ENCODE measurements at places on chromosomes 7 and 10.
A peak's percentile ranks its signal among the peaks of the same experiment; 100 is the strongest.

- no peak for DNase-seq
Measured at GRCh38 chr10:3350617-3351258, 178.2 kb upstream of the PITRM1 start.

- DNase-seq = no peak
Measured at GRCh38 chr10:71520042-71520441, 123.3 kb downstream of the CDH23 start.

DNA sequence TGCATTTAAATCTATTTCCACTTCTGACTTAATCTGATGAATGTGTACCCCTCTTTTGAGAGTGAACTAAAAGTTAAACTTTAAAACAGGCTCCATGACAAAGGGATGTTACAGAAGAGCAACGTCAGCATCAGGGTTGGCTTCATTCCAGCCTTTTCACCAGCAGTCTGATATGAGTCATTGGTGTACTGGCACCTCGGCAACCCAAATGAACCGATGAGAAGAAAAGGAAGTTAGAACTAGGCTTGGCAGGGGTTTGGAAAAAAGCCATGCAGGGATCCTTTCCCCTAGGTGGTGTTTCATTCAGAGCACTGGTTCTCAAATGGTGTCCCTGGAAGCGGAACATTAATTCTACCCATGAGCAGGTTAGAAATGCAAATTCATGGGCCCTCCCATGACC lies 53.6 kb downstream of the SEC61G start:
- no peak for DNase-seq

- no peak for DNase-seq
Measured at GRCh38 chr10:62554632-62555199, 180.5 kb downstream of the ZNF365 start.

DNA sequence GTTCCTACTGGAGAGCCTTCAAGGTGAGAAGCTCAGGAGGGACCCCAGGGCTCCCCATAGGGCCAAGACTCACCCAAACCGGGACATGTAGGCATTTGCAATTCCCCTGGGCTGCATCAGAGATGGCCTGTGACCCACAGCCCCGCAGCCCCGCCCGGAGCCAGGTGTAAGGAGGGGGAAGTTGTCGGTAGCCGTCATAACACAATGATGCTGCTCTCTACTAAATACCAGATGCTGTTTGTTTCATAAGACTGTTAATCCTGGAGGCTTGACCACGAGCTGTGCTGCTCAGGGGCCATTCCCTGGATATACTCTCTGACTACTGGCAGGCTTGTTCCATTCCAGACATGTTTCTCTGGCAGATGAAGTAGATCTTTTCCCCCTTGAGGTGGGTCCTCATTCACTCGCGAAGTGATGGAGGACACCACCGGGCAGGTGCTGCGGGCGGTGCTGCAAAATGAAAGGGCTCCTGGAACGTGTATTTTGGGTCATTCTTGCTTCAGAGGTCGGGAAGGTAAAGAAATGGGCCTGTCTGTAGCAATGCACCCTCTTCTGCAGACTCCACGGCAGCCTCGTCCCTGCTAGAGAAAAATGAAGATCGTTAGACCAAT lies 61.1 kb downstream of the MKI67 start:
- peak; percentile 93 for DNase-seq

- peak; percentile 11 for DNase-seq
Measured at GRCh38 chr10:119620241-119621077, 23.7 kb upstream of the TIAL1 start.

All from spleen (tissue), 13 donors.